RWPE1 (cell line): ENCODE measurements at places on chromosomes 3 and 15.

DNA sequence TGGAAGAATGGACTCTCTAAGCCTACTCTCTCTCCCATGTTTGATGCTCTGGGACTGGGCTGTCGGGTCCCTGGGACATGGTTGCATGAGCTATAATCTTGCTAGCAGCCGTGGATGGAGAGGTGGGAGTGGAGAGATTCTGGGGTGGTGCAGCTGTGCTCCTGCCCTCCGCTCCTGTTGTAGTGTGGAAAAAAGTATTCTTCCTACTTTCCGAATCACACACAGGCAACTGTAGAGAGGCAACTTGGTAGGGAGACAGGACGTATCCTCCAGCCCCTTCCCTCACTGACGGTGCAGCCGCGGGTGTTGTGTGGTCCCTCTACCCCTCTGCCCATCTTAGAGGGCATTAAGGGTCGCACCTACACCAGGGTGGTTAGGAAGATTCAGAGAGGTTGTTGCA lies 281.4 kb upstream of the TLE3 start:
- no peak for DNase-seq

GRCh38 chr3:45164056-45164455 lies 17.9 kb upstream of the CDCP1 start:
- DNase-seq = no peak

DNA sequence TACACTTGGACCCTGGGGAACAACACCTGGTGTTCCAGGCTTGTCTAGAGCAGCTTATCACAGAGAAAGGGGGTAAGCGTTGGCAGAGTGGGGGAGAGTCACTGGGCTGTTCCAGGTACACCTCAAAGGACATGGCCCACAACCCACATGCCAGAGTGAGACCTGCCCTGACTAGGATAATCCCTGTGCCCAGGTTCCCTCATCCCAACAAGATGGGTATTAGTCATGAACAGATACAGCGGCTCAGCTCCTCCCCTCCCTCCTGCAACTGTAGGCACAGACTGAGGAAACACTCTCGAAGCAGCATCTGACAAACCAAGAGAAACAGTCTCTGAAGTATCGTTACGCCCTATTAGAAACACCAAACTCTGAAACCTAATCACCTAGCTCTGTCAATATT lies 32.1 kb upstream of the RPS17 start:
- peak; percentile 26 for DNase-seq

DNA sequence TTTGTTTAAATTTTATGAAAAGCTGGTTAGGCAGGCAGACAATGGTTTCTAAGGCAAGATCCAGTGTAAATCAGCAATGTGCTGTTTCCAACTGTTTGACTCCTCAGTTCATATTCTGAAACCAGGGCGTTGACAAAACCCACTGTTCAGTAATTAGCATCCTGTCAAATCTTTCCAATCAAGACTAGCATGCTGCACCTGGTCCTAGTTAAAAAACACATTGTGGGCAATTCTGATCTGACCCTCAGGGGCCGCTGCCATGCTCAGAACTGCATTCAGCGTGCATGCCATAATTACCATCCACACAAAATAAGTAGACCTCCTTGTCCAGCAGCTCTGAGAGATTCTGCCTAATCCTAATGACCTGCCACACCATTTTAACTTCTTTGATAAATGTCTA lies 20.9 kb upstream of the RBP1 start:
- no peak for DNase-seq

- DNase-seq = no peak
These were observed 79.0 kb upstream of the CDV3 start for GRCh38 chr3:133494469-133494868.

DNA sequence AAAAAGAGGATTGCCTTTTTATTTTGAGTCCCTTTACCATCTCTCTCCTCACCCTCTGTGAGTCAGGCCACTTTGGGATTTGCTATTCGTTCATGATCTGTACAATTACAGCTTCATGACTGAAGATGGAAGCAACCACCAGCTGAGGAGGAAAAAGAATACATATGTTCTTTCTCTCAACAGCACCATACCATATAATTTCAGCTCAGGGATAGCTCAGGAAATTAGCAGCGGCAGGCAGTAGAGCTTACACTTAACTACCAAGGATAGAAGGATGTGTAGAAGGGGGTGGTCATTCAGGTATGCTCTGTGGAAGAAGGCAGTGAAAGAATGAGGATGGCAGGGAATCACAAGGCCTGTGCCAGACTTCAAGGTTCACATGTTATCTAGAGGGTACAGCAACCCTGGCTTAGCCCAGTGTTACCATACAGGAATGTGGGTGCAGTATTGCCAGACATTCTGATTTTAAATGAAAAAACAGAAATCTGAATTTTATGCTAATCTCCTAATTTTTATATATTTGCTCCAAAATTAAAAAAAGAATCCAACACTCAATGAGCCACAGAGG lies 17.9 kb downstream of the PLS1 start:
- DNase-seq = no peak

- DNase-seq = peak; percentile 34
These were observed 98.8 kb downstream of the ZNF621 start for GRCh38 chr3:40623567-40623966.

DNA sequence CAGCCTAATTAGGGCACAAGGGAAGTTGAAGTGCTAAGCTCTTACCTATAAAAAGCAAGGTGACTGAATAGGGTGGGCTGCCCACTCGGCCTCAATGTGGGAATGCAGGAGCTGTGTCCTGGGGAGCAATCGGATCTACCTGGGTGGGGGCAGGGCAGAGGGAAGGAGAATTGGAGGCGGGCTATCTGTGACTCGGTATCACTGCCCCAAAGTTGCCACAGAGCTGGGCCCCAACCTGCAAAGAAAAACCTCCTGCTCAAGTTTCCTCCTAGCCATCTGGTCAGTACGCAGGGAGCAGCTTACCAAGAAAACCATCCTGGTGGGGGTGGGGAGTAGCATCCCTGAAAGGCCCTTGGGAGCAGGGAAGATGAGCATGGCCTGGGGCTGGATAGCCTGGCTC lies 10.7 kb downstream of the CIB2 start:
- DNase-seq = no peak

GRCh38 chr3:113531826-113532697 lies at the start of gene SIDT1:
TSS of gene SIDT1 (plus strand) at chr3:113532555. CDS start at chr3:113533022, 467 bp downstream.
- no peak for DNase-seq

DNA sequence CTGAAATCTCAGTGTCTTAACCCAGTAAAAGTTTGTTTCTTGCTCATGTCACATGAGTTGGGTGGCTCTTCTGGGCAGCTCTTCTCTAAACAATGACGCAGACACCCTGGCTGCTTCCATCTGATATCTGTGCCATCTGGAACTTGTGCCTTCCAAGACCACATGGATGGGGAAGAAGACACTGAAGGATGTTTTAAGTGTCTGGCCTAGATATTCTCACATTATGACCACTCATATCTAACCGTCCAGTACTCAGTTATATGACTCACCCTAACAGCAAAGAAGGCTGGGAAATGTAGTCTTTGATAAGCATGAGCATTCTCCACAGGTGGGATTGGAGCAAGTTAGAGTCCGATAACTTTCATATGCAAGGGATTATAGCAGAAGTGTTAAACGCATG lies 66.4 kb downstream of the RYR3 start:
- DNase-seq = no peak

- no peak for DNase-seq
These were observed 17.6 kb upstream of the CCDC174 start for GRCh38 chr3:14633819-14634424.

GRCh38 chr15:85380812-85381642 lies 624 bp downstream of the AKAP13 start:
- DNase-seq = peak; percentile 39

GRCh38 chr3:171542976-171543375 lies 82.8 kb upstream of the TNIK start:
- no peak for DNase-seq

- DNase-seq = no peak
These were observed 30.4 kb upstream of the AEN start for GRCh38 chr15:88590759-88591158.

- no peak for DNase-seq
These were observed 15.3 kb downstream of the MESP1 start for GRCh38 chr15:89735773-89736172.

GRCh38 chr3:56851966-56852884 lies 50.5 kb upstream of the ARHGEF3 start:
- DNase-seq = peak; percentile 31

GRCh38 chr15:42474827-42475226 lies 16.1 kb downstream of the ZNF106 start:
- DNase-seq = no peak

DNA sequence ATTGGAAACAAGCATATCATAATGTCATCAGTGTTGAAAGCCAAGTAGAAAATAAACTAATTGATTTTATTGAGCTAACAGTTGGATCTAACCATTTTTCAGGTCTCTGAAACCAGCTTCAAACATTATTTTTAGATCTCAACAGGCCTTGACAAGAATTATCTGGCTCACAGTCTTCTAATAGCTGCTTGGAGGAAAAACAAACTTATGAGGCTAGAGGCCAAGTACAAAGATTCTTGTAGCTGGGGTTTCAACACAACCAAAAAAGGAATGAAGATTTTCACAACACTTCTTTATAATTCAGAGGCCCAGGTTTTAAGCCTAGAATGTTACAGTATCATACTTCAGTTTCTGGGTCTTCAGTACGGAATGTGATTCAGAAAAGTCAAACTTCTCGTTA lies 3.7 kb downstream of the SETMAR start:
- DNase-seq = no peak

GRCh38 chr3:78880603-78881461 lies 887.0 kb downstream of the ROBO1 start:
- no peak for DNase-seq

DNA sequence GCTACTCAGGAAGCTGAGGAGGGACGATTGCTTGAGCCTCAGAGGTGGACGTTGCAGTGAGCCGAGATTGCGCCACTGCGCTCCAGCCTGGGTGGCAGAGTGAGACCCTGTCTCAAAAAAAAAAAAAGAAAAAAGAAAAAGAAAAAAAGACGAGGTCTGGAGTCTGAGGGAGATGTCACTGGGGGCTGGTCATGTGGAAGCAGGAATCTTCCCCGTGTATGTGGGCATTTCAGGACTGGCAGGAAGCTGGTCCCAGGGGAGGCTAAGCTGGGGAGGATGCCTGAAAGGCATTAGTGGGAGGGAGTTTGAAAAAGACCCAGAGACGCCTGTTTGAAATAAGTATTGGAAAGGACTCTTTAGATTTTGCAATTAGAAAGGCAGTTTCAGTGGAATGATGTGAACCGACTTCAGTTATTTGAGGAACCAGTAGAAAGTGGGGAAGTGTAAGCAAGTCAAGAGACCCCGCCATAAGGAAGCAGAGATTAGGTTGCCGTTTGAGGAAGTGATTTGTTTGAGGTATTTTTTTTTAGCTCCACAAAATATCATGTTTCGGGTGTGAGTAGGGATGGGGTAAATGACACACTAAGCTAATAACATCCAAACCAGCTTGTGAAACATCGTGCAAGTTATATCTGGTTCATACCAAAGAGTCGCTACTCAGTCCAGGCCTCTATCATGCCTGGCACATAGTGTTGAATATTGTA lies 55.5 kb downstream of the ST6GAL1 start:
- DNase-seq = no peak

GRCh38 chr15:67178569-67179210 lies 75.8 kb downstream of the AAGAB start:
- no peak for DNase-seq

GRCh38 chr3:38573556-38573955 lies 75.9 kb downstream of the SCN5A start:
- DNase-seq = no peak

DNA sequence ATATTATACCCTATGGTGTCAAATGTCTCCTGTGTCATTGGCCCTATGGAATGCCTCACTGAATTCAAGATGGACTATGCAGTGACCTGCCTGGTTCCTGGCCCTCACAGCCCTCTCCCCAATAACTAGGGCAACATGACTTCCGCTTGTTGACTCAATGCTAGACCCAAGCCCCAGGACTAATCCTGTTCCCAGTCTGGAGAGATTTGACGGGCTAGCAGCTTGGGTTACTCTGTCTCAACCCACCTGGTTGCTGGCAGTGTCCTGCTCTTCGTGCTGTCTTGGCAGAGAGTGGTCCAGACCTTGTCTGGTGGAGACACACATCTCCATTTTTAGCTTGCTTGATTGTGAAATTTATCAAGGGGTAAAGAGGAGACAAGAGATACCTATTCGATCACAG lies 135.8 kb upstream of the HES1 start:
- no peak for DNase-seq

DNA sequence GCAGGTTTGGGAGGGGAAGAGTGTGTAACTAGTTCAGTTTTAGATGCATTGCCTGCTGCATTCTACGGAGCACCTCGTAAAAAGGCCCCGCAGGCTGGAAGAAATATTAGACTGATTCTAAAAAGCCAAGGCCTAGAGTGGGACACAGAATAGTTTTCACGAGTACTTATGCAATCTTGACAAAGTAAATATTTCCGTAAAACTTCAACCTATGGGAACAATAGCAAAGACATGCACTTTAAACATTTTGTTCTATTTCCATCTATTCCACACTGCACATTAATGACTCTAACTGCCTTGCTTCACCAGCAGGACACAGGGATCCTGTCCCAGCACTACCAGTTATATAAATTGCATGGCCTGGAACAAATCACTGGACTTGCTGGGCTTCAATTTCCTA lies 260.0 kb downstream of the FOXP1 start:
- no peak for DNase-seq

- no peak for DNase-seq
These were observed 638.8 kb upstream of the GRM7 start for GRCh38 chr3:6222069-6222468.

GRCh38 chr3:78025916-78026315 lies 986.0 kb downstream of the ROBO2 start:
- DNase-seq = no peak

DNA sequence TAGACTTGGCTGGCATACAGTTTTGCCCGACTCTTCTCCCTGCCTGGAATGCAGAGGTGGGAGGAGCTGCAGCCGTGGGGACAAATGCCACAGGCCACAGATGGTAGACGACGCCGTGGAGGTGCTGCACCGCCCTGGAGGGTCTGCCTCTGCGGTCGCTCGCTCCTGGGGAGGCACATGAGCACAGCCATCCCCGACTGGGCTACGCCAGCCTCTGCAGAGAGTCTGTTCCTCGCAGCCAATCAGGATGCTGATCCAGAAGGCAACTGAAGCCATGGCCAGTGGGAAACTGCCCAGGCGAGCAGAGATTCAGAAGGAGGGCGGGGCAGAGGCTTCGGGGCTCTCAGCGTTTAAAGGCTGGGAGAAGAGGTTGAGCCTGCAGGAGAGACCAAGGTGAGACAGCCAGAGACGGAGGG lies 11.9 kb upstream of the LRRC15 start:
- DNase-seq = no peak

DNA sequence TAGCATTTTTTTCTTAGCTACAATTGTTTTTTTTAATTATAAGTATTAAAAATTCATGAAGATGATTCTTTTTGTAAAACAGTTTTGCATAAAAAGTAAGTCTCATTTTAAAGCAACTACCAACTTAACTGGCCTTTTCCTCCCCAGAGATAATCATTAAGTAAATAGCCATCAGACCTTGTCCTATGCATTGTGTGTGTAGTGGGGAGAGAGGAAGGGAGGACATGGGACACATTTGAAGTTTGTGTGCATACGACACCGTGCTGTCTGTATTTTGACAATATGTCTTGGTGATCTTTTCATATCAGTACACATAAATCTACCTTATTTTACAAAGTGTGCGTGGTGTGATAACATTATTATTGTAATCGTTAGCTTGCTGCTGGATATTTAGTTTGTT lies 8.1 kb downstream of the SNRPN start:
- DNase-seq = no peak
